ENCODE measurements at places on chromosomes 11 and 22.

DNA sequence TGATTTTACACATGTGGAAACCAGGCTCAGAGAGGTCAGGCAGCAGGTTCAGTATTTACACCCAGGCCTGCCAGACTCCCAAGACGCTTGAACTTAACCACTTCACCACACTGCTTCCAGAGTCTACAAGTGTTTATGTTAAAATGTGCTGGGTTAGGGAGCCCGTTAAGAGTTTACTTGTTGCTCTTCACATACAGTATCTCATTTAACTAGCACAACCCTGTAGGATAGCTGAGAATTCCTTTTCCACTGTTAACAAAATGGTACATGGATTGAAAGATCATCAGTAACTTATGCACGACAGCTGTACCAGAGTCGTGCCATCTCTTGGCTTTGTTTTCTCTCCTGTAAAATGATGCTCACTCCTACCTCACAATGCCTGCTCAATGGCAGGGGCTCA lies 2.9 kb downstream of the SMCO4 start:
- no peak for DNase-seq

GRCh38 chr22:18071968-18072310 lies 5.9 kb upstream of the PEX26 start:
- DNase-seq, result no peak

DNA sequence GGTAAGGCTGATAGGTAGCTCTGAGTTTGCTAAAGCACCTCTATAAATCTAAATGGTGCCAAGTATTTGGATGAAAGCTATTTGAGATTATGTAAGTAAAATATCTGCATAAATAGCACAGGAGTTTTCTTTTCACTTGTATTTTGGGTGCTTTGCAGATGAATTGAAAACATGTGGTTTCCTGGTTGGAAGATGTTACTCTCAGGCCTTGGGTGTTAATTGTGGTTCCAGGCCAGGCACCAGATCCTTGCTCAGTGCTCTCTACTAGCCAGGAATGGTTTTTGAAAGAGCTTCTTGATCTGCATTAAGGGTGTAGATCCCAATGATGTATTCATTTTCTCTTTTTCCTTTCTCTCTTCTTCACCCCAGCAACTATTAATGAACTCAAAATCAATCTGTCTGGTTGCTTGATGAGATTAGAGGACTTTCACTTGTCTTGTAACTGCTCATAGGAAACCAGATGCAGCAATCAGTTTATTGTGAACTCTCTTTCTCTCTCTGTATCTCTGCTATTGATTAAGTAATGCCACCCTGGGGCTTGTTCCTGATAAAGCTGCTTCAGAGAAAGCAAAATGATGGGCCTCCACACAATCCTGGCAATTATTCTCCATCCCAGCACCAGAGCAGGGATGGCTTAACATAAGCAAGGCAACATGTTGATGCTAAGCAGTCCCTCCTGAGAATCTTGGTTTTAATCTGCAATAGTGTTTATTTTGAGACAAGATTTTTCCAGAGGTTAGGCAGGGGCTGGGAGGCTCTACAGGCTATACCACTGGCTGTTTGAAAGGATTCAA lies 147.0 kb upstream of the NTM start:
- DNase-seq, result no peak

- peak; percentile 97 for DNase-seq
Observed at GRCh38 chr11:12724301-12725054, 50.3 kb downstream of the TEAD1 start.

GRCh38 chr22:44706488-44706887 lies 4.5 kb downstream of the PRR5 start:
- no peak for DNase-seq

DNA sequence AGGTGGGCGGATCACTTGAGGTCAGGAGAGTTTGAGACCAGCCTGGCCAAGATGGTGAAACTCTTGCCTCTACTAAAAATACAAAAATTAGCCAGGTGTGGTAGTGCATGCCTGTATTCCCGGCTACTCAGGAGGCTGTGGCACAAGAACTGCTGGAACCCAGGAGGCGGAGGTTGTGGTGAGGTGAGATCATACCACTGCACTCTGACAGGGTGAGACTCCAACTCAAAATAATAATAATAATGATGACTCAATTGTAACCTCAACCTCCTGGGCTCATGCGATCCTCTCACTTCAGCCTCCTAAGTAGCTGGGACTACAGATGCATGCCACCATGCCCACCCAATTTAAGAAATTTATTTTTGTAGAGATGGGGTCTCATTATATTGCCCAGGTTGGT lies 15.6 kb upstream of the CHRNA10 start:
- DNase-seq, result no peak

DNA sequence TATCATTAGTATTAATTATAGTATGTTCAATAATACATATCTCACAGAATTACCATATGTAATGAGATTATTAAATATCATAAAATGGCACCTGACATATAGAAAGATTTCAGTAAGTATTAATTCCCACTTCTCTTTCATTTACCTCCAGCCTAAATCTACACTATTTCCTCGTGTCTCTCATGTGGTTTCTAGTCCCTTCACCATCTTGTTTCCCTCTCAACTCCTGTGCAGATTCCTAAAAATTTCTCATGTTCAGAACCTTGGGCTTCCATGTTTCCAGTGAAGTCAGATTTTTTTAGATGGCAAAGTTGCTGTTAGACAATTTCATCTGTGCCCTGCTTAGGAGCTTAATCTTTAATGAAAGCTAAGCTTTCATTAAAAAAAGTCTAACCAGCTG lies 14.1 kb upstream of the HBE1 start:
- no peak for DNase-seq

- no peak for DNase-seq
Observed at GRCh38 chr11:84396521-84396920, 1110.4 kb upstream of the CCDC90B start.

- DNase-seq, result peak; percentile 89
Observed at GRCh38 chr11:61679893-61680621, at the start of gene DAGLA. DAGLA (plus strand) TSS chr11:61680391; CDS start chr11:61720156, 39,765 bp downstream.

GRCh38 chr11:45933131-45933831 lies 10.8 kb downstream of the LARGE2 start:
- no peak for DNase-seq

DNA sequence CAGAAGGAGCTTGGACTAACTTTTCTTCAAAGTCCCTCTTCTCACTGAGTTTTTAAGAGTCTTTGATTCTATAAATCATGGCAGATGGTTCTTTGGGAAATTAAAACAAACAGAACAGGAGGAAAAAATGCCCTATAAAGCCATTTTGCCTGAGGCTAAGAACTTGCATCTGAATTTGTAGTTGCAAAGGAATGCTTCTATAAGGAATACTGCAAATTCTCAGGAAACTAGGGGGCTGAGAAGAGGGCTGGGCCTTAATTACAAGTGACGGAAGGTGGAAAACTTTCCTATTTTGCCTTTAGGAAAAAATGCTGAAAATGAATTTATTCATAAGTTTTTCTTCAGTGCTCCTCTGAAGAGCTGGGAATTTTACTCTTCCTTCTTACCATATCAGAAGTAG lies 90.0 kb upstream of the NARS2 start:
- no peak for DNase-seq

DNA sequence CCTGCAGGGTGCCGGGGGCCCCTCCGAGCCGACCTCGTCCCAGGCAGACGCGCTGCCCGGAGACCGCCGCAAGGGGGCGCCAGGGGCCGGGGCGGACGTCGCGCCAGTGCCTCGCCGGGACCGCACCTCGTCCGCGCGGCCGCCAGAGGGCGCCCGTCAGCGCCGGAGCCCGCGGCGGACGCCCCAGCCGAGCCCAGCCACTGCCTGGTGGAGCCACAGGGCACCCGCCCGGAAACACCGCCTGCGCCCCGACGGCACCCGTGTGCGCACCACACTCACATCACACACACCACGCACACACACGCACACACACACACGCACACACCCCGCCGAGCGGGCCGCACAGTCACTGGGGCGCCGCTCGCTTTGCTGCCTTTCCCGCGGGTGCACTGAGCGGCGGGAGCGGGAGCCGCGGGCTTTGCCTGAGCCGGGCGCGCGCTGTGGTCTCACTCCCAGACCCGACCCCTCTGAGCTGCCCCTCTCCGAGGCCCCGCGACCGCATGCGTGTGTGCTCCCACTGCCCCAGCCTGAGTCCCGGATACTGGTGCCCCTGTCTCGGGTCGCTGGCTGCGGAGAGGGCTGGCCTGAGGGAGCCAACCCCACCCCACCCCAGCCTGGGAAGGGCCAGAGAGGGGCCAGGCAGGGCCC lies 449.3 kb downstream of the OPCML start:
- DNase-seq, result peak; percentile 43

DNA sequence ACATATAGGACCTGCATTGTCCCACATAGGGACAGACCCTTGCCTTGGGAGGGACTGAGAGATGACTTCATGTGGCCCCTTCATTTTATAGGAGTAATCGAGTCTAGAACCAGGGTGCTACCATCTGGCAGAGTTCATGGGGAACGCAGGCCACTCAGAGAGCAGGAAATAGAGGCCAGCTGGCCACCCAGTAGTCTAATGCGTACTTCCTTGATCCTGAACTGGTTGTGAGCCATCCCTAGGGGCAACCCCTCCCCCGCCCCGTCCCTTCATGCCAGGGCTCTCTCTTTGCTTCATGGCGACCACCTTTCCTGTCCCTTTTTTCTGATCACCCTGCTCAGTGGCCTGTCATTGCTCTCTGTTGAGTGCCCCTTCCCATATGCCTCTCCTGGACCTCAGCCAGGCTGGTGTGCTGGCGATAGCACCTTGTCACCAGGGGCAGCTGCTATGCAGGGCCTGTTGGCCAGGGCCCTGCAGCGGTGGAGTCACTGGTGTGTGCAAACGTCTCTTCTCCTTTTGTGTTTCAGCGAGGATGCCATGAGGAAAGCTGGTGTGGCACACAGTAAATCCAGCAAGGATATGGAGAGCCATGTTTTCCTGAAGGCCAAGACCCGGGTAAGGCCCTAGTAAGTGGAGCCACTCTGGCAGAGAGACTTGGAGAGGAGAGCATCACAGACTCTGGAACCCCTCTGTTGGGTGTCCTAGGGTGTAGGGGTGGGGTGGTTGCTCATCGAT lies 29.3 kb downstream of the MED15 start:
- DNase-seq, result no peak

DNA sequence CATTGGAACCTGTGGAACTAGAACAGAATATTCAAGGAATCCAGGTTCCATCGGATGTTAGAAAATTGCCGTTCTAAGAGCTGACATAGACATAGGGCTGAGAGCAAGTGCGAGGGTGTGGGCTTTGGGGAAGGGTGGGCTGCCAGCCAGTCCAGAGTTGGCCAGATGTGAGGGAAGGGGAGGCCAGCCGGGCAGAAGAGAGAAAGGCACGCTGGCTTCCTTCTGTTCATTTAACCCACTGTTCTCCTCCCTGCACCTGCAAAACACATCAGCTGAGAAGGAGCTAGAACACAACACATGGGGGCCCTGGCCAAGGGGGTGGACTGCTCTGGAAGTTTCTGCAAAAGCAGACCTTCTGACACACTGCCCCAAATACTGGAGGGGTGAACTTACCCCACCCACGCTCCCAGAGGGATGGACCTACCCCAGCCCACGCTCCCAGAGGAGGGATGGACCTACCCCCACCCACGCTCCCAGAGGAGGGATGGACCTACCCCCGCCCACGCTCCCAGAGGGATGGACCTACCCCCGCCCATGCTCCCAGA lies 98.0 kb downstream of the SHANK2 start:
- DNase-seq, result no peak

DNA sequence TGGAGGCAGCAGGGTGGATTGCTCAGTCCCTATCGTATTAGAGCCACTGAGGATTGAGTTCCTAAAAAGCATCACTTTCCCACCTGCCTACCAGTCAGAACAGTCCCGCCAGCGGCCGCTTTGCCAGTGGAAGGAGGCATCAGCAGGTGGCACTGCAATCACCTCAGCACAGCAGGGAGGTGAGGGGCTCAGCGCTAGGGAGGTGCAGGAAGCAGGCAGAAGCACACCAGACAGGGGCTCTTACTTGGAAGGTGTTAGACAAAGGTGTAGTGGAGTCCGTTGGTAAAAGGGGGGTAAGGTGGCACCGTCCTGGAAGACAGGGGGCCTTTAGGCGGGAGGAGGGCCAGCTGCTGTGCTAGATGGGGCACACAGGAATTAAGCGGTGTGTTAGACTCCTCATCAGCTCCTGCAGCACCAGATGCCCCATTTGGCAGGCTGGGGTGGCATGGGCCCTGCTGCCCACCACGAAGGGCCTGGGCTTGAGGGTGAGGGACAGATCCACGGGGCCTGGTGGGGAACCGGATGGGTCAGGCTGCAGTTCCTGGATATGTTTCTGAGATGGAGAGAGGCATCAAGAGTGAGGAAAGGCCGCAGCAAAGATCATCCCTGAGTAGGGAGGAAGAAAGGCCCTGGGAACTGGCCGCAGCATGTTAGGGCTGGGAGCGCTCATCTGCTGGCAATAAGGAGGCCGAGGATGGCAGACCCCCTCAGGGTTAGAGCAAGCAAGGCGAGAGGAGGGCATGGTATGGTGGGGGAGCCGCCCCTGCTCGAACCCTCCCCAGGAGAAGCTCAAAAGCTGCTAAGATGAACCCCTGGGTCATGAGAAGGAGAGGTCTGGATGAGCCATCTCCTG lies 42.5 kb downstream of the C11orf58 start:
- DNase-seq, result no peak

GRCh38 chr11:128422576-128423370 lies 164.6 kb downstream of the ETS1 start:
- DNase-seq, result peak; percentile 96

- DNase-seq, result no peak
Observed at GRCh38 chr11:15625691-15626090, 511.0 kb downstream of the INSC start.

GRCh38 chr22:45452565-45453379 lies 39.3 kb downstream of the RIBC2 start:
- no peak for DNase-seq

DNA sequence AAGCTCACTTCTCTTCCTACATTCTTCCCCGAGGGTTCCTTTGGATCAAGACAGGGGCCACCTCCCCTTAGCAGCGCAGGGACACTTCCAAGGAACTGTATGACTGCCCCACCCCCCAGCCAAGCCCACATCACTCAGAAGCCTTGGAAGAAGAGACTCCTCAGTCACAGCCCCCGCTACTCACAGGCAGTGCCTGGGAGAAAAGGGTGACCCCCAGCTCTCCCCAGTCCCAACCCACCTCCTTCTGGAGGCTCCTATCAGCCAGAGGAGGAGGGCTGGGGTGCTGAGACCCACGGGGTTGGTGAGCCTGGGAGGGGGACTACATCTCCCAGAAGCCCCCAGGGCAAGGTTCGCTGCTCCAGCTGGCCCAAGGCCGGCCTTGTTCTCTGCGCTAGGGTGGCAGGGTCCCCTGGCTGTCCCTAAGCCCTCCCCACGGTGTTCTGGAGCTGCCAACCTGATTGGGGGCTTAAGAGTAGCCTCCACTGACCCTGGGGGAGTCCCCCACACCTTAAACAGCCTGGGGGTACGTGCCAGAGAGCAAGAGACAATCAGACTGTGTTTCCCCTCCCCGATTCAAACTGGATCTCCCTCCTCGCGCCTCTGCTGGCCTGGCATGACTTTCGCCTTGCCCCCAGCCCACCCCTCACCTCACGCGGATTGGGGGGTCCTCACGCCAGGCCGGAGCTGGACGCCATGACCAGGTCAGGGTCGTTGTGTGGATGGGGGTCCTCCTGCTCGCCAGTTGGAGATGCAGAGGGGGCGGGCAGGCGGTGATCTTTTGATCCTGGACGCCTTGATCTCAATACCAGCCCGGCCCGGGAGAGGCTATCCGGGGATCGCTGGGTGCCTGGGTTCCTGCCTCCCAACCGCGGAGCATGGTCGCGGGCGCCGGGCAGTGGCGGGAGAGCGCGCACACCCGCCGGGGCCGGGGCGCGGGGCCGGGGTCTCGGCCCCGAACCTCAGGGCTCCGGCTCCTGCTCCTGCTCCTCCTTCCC lies 838 bp downstream of the BCL9L start:
- DNase-seq, result peak; percentile 26

GRCh38 chr11:64090806-64091516 lies 55.2 kb downstream of the FLRT1 start:
- DNase-seq, result no peak
